Bone marrow (tissue), 2 donors: ENCODE measurements at places on chromosomes 16 and 17.

DNA sequence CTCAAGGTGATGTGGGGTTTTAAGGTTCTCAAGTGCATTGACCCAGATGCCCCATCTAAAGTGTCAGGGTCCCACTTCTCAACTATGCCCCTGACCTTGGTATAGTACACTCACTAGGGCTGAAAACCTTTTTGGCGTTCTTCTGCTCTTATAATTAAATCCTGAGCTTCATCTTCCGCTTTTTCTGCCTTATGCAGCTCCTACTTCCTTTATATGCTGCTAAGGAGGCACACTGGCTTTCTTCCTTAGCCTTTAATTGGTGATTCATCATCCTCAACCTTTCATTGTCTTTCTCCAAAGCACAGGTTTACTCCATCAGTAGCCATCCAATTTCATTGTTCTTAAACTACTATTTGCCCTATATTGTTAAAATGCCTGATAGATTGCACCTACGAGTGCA is 5.3 kb upstream of the NF1 start:
- no peak for DNase-seq

- no peak for DNase-seq
These were observed 6.1 kb downstream of the TVP23A start for GRCh38 chr16:10812312-10813098.

GRCh38 chr16:14510939-14511799 is 118.9 kb downstream of the PARN start:
- no peak for DNase-seq

DNA sequence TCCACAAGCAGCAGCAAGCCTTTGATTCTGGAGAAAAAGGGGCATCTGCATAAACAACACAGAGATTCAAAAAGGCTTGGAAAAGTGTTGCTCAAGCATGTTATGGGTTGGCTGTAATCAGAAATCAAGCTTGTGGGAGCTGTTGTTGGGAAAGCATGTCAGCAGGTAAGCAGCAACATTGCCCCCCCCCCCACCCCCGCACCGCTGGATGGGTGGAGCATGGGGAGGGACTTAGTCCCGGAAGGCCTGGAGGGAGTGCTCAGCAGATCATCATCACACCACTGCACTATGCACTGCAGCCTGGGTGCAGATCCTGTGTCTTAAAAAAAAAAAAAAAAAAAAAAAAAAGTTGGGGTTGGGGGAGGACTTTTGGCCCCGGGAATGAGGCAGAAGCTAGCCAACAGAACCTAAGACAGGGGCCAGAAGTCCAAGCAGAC is 16.8 kb upstream of the AKAP1 start:
- DNase-seq: no peak
